ENCODE measurements at places on chromosomes 1 and 21. TPM values are rescaled to one million over a fixed set of nuclear protein-coding genes. Genes with fewer than 3 reads are reported as not detected.

Gene DISP3
- not detected for total RNA-seq

Gene BSND
- total RNA-seq = not detected

Gene IL20
- not detected for total RNA-seq

Gene TPTE
- not detected for total RNA-seq

Gene LIN28A
- not detected for total RNA-seq

Gene AKNAD1
- 2.1 TPM for total RNA-seq

Gene AIM2
- total RNA-seq = 0.40 TPM

Gene NPPB
- total RNA-seq = 0.39 TPM

Gene FMOD
- 3.6 TPM for total RNA-seq

Gene ATP8B2
- total RNA-seq = 3.9 TPM

Gene ADSS2
- total RNA-seq = 13.5 TPM

Gene CDK18
- 7.0 TPM for total RNA-seq

Gene PTGS2
- total RNA-seq = 0.53 TPM

Gene NFASC
- total RNA-seq = 7.5 TPM

Gene GCLM
- total RNA-seq = 40.2 TPM

Gene CD48
- 0.99 TPM for total RNA-seq

Gene CD1E
- not detected for total RNA-seq

Gene KCNJ9
- not detected for total RNA-seq

Gene UBASH3A
- total RNA-seq = not detected

Gene CSF3R
- total RNA-seq = 1.9 TPM

Gene AMY1A
- not detected for total RNA-seq

Gene CERS2
- 56.1 TPM for total RNA-seq

Gene ADGRL2
- total RNA-seq = 13.2 TPM

Gene ZNF683
- not detected for total RNA-seq

Gene DIRAS3
- total RNA-seq = 0.64 TPM

Gene ST6GALNAC3
- 4.2 TPM for total RNA-seq

Gene IRF2BP2
- total RNA-seq = 80.3 TPM
